ENCODE measurements at places on chromosomes 2 and 18.
A peak's percentile ranks its signal among the peaks of the same experiment; 100 is the strongest.

DNA sequence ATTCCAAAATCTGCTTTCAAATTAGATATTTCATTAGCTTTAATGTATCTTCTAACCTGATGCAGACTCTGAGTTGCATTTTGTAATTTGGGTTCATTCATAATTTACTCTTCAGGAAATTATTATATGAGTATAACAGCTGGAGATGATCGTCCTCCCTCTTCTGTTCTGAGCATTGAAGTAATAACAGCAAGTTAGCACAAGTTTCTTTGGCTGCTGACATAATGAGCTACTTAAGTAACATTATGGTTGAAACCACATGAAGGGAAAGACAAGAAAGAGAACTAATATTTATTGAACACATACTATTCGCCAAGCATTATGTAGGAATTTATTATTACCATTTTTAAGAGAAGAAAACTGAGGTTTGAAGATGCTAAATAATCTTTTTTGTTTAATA, 75.1 kb downstream of the CPO start:
- no peak for DNase-seq

DNA sequence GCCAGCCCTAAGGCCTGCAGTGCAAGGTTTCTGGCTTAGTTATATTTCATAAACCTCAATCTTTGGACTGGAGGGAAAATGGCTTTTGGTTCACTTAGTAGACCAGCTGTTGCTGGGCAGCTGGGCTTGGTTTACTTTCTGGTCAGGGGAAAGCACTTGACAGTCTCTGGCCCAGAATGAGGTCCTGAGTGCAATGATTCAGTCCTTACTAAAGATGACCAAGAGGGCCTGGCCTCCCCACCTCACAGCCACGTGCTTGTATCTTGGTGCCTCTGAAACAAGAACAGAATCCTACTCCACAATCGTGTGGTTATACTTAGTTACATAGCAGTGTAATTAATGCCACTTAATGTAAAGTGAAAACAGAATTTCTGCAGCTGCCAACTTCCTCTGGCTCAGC, 325.5 kb upstream of the MEIS1 start:
- DNase-seq: no peak

GRCh38 chr2:11719230-11719977, 27.0 kb upstream of the LPIN1 start:
- no peak for DNase-seq

DNA sequence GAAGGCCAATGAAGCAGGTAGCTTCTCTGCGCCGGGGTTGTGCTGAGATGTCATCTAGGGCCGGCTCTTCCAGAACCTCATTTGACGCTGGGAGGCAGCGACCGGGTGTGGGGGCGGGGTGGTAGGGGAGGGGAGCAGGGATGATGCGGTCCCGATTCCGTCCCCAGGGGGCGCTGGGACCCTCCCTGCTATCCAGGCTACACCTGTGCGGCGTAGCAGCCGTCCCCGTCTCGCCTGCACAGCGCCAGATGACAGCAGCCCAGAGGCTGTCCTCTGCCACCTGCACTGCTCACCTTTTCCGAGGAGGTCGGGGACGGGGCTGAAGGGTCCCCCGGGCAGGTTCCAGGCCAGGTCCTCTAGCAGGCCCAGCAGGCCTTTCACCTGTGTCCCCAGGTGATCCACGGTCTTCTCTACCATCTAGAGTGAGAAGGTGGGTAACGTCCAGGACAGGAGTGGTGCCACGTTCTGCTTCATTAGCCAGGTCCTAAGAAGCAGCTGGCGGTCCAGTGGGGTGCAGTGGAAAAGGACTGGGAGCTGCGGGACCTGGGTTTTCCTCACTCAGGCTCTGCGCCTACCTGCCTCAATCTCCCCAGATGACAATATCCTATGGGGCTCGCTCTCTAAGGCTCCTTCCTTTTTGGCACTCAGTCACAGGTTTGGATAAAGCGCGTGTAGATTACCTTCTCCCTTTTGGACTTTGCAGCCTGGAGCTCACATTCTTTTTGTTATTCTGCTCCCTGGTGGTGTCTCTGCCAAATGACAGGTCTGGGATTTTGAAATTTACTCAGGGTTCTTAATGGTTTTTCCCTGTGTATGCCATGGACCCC, 56.0 kb upstream of the RAB6C start:
- DNase-seq: peak; percentile 56

DNA sequence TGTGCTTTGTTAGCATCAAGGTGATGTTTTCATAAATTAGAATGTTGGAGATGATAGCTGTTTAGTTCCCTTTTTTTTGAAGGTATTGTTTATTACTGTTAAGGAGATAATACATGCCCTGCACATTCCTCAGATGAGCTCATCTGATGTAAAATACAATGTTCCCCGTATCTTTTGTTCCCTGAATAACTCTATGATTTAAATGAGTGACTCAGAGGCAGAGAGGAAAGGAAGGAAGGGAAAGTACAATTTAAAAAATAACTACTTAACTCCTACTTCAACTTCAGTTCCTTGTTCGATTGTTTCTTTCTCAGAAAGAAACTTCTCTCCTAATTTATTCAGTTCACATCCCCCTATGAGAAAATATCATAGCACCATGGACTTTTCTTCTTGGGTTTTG, 208.7 kb downstream of the KCNE4 start:
- DNase-seq: peak; percentile 44

Measured in fibroblast of pulmonary artery (primary cell).